ENCODE measurements at places on chromosomes 6 and 20. TPM values are rescaled to one million over a fixed set of nuclear protein-coding genes. Genes with fewer than 3 reads are reported as not detected.

The SOX4 gene
- total RNA-seq, result 2.8 TPM

The TBXT gene
- not detected for total RNA-seq

GRCh38 chr6:130424710-130425109 lies 58.9 kb downstream of the TMEM200A start:
- no peak for DNase-seq

DNA sequence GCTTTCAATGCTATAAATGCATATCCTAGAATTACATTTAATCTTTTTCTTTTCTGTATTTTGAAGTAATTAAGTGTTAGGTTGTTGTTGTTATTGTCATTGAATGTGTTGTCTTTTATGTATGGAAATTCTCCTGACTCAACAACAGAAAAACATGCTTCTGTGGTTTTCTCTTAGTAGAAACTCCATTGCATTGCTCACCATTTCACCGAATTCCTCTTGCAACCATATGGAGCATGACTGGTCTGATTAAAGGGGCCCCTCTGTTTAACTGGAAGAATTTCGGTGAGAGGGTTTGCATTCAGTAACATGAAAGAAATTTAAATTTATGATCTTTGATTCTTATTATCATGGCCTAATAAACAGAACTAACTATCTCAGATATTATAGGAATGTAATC lies 454.3 kb upstream of the JARID2 start:
- DNase-seq, result no peak

DNA sequence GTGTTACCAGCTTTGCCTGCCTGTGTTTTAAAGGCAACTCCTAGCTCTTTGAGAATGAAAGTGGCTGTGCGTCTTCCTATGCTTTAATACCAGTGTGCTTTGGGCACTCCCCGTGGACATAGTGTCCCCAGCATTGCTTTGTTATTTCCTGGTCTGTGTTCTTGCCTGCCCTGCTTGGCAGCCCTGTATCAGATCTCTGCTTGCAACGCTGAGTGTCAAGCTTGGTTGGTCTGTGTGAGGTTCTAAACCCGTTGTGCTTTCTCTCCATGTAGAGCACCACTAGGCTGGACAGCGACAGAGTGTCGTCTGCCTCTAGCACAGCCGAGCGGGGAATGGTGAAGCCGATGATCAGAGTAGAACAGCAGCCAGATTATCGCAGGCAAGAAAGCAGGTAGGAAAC lies 80.2 kb downstream of the AFDN start:
- peak; percentile 20 for DNase-seq

- DNase-seq, result no peak
These were observed 16.7 kb downstream of the ZNF292 start for GRCh38 chr6:87171938-87172633.

DNA sequence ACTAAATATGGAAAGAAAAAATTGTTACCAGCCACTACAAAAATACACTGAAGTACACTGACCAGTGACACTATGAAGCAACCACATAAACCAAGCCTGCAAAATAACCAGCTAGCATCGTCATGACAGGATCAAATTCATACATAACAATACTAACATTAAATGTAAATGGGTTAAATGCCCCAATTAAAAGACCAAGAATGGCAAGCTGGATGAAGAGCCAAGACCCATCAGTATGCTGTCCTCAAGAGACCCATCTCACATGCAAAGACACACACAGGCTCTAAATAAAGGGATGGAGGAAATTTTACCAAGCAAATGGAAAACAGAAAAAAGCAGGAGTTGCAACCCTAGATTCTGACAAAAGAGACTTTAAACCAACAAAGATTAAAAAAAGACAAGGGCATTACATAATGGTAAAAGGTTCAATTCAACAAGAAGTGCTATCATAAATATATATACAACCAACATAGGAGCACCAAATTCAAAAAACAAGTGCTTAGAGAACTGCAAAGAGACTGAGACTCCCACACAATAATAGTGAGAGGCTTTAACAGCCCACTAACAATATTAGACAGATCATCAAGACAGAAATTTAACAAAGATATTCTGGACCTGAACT lies 104.8 kb downstream of the HACE1 start:
- DNase-seq, result no peak

DNA sequence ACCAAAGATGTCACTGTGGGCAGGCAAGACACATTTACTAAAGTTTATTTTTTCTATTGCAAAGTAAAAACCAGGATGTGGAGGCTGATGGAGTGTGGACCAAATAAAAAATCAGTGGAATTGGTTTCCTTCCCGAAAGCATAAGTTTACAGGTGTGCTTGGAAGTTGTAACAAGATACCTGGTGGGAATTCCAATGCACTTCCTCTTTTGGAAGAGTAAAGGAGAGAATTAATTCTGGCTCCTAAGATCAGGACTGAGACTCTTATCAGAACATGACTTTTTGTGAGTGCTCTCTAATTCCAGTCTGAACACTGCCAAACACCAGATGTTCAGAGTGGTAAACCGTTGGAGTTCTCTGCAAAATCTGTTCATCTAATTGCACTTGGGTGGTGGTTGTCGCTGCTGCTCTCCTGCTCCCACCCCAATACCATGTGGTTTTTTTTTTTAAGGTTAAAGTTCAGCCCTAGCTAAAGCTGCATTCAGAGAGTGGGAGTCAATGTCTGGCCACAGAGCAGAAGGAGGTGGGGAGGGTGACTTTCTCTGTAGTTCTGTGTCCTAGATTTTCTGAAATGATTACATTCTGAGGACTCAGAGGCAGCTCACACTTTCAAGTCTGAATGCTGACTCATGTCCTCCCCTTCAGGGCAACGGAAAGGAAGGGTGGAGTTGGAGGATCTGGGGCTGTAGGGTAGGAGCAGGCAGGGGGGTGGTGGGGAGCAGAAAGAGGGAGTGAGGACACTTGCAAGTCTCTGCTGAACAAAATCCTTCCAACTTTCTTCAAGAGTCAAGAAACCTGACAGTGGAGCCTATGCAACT lies 275.8 kb upstream of the PRDM1 start:
- DNase-seq, result peak; percentile 56

DNA sequence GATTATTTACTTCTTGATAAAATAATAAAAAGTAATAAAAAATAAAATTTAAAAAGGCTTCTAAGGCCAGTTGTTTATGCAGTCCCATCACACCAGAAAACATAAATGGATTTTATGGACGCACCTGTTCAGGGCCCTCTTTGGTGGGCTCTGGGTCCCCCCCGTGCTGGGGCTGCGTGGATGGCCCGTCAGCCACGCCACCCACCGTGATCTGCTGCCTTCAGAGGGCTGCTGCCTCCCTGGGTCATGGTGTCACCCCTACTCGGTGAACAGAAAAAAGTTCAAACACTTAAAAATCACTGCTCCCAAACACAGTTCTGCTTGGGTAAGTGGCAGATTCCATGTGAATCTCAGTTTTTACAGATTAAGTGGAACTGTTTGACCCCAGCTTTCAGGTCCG lies 447.6 kb upstream of the AGPAT4 start:
- no peak for DNase-seq

GRCh38 chr20:45153147-45153546 lies 21.6 kb upstream of the PI3 start:
- no peak for DNase-seq

DNA sequence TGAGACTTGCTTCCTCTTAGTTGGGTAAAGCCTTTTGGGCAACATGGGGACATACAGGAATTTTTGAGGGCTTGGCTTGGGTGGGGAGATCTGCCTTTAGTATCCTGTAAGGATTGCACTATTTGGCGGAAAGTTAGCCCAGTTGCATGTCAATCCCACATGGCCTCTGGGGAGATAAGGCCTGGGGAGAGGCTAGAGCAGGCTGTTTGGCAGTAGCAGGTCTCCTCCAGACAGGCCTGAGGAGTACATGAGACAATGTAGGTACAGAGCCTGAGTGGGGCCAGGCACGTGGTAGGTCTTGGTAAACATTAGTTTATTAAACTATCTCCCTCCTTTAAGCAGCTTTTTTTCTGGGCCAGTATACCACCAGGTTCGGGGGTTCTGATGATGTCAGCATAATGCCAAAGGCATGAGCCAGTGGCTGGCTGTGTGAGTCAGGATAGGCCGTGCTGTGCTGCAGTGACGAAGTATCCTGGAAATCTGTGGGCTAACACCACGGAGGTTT lies 147.9 kb downstream of the VEGFA start:
- DNase-seq, result no peak

GRCh38 chr20:10004900-10005299 lies 29.9 kb upstream of the ANKEF1 start:
- DNase-seq, result no peak

DNA sequence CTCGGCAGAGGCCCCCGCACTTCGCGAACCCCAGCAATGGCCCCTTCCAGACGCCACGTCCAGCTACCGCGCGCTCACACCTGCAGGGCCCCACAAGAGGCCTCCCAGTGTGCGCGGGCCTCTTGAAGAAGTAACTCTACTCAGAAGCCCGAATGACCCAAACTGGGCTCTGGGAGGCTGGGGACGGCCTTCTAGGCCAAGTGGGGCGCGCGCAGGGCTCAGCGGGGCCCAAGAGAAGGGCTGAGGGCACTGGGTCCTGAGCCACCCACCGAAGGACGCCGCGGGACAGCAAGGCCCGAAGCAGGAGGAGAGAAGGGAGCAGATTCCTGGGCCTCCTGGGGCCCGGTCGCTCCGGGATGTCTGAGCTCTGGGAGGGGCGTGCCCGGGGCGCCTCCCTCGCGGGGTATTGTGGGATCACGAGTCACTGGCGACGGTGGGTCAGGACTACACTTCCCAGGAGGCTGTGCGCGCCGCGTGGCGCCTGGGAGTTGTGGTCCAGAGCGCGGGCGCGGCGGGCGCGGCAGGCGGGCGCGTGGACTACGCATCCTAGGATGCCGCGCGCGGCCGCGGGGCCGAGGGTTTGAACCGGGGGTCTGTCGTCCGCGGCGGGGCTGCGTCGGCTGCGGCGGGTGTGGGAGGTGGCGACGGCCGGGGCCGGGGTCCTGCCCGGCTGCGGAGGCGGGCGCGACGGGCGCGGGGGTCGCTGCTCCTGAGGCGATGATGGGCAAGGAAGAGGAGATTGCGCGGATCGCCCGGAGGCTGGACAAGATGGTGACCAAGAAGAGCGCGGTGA lies at the start of gene TCEA2:
TSS of gene TCEA2 (plus strand) at position 603 of the 793 bp plus-strand sequence. CDS start at position 718, 115 bp downstream.
- DNase-seq, result peak; percentile 98

GRCh38 chr6:139904158-139904533 lies 529.7 kb upstream of the CITED2 start:
- no peak for DNase-seq

GRCh38 chr6:73382462-73383113 lies 12.0 kb upstream of the DDX43 start:
- no peak for DNase-seq

- DNase-seq, result no peak
These were observed 86.9 kb downstream of the MLIP start for GRCh38 chr6:54198134-54198533.

DNA sequence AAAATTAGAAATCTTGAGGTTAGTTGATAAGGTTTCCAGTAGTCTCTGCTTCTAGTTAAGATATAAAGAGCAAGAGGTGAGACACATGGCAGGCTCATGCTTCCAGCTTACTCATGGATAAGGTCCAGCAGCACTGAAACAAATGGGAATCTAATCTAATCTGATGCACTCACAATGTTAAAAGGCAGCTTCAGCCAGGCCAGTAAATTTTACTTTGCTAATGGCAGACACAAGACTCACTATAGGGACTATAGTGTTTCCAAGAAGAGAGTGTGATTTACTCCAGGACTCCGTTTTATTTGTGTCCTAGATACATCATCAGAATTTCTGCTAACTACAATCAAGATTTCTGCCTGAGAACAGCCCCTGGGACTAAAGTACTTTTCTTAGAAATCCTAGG lies 324.8 kb downstream of the SMOC2 start:
- DNase-seq, result no peak

DNA sequence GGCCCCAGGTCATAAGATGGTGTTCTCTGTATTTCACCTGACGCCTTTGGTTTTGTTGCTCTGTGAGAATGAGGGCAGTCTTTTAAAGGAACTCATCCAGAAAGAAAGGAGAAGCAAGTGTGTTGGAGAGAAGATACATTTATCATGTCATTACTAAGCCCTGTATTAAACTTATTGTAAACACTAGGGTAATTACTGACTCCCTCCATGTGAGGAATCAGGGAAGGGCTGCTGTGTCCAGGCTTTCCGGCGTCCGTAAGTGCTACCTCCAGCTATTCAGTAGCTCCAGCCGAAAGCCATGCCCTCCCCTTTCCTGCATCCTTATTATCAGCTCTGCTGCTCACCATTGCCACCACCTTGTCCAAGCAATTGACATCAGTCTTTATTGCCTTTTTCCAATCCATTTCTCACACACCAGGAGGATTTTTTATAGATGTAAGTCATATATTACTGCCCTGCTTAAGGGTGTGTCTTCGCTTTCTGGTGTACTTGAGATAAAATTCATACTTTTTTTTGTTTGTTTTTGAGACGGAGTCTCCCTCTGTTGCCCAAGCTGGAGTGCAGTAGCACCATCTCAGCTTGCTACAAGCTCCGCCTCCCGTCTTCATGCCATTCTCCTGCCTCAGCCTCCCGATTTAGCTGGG lies 94.7 kb downstream of the RPP40 start:
- no peak for DNase-seq

DNA sequence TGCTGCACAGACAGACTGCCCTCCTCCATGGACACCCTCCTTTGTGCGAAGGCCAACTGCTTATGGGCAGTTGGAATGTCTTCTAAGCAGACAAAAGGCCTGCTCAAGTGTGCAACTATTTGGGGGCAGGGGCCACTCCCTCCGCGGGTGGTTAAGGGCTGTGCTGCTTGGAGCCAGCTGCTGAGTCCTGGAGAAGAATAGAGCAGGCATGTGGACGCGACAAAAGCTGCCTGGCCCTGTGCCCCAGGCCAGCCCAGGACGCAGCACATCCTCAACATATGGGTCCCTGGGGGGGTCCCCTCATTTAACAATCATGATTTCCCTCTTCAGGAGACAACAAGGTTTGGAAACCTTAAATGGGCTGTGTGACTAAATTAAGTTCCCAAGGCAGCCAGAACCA lies 45.5 kb upstream of the ENTPD6 start:
- DNase-seq, result no peak

DNA sequence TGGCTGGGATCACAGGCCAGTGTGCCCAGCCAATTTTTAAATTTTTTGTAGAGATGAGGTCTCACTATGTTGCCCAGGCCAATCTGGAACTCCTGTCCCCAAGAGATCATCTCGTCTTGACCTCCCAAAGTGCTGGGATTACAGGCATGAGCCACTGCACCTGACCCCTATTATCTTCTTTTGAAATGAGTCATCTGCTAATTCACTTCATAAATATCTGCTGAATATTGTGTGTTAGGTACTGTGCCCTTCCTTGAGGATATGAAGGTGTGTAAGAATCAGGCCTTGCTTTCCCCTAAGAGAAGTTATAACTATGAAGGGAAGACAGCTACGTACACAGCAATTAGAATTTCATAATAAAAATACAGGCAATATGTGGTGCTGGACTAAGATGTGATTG lies 8.2 kb downstream of the ATRN start:
- DNase-seq, result no peak
